ENCODE measurements at places on chromosomes 5 and 9. TPM values are rescaled to one million over a fixed set of nuclear protein-coding genes. Genes with fewer than 3 reads are reported as not detected.

Gene NAA35
- total RNA-seq: 20.9 TPM

GRCh38 chr9:134959126-134959970, 41.6 kb upstream of the FCN1 start:
- DNase-seq: no peak

DNA sequence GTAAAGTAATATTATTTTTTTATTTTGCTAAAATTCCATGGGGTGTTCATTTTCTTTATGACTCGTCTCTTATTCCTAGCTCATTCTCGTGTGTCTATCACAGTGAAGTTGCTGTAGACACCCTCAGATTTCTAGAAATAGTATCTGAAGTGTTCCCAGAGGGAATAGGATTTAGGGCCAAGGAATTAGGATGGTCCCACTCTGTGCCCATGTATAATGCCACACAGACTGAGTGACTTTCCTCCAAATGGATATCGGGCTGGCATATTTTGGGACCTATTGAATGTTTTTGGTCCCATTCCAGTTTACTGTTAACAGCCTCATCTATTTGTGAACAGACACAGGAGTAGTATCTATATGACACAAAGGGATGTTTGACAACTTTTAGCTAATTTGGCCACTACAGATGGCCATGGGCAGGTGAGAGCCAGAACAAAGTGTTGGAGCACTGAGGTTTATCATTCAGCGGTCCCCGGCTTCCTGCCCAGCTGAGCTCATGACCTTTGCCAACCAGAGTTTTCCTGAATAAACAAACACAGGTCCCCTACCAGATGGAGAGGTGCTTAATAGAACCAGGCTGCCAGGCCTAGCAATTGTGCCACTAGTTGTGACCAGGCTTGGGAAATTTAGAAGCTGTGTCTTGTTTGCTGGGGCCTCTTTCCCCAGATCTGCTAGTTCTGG, 46.9 kb downstream of the MAP1B start:
- DNase-seq: no peak

GRCh38 chr5:80985600-80986228, 25.6 kb downstream of the RASGRF2 start:
- no peak for DNase-seq

DNA sequence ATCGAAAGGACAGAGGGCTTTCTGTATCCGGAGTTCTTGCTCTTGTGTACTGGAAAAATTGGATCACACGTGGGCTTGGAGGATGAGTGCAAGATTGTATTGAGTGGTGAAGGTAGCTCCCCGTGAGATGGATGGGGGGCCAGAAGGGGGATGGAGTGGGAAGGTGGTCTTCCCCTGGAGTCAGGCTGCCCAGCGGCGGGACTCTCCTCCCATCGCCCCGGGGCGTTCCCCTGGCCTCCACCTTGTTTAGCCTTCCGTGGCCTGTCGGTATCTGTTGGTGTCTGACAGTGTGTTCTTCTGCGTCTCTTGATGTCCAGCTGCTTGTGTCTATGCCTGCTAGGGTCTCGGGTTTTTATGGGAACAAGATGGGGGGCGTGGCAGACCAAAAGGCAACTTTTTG, 54.6 kb upstream of the GABRA6 start:
- DNase-seq: no peak

GRCh38 chr9:135268981-135269380, 181.5 kb downstream of the OLFM1 start:
- DNase-seq: no peak

Gene SAXO1
- total RNA-seq: not detected

GRCh38 chr5:65142511-65143011, 339.2 kb downstream of the ADAMTS6 start:
- DNase-seq: peak; percentile 43

Gene RMRP
- 163,599 TPM for total RNA-seq

- DNase-seq: no peak
Measured at GRCh38 chr5:43893951-43894684, 291.1 kb downstream of the NNT start.

DNA sequence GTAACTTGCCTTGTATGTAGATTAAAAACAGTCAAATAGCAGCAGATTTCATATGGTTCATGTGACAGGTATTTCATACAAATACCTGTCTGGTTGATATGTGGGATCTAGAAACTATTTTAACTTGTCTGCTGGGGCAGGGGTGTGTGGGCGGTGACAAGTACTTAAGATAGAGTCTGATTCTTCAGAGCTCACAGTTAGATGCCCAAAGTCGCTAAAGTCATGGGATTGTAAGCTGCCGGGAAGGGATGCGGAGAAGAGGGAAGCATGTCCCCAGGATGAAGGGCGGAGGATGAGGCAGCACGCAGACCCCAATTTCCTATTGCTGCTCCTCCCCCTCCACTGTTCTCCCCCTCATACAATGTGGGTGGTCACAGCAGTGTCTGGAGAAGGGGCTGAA, 13.3 kb downstream of the ANXA6 start:
- no peak for DNase-seq

- DNase-seq: no peak
Measured at GRCh38 chr5:9499498-9499876, 46.4 kb downstream of the SEMA5A start.

Gene FAM81B
- total RNA-seq: not detected

Gene HTR4
- not detected for total RNA-seq

DNA sequence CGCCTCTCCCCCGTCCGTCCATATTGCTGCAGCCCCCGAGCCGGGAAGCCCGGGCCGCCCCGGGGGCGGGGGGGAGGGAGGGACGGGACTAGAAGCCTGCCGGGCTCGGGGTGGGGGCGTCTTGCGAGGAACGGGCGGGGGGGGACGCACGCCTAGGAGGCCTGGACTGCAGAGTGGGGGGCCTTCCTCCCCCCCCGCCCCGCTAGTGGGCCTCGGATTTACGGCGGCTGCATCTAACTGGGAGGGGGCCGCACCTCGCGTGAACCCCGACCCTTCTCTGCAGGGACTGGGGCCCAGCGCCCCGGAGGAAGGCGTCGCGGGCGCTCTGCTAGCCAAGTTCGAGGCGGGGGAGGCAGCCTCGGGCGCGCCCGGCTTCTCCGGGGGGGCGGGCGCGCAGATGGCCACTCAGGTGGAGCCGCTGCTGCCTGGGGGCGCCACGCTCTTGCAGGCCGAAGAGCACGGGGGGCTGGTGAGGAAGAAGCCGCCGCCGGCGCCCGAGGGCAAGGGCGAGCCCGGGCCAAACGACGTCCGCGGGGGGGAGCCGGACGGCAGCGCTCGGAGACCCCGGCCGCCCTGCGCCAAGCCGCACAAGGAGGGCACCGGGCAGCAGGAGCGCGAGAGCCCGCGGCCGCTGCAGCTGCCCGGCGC, at the start of gene LARP1:
TSS of gene LARP1 (plus strand) at position 17 of the 648 bp plus-strand sequence. CDS start at position 398, 381 bp downstream.
- peak; percentile 34 for DNase-seq

GRCh38 chr5:151739939-151740335, 18.5 kb downstream of the ATOX1 start:
- peak; percentile 93 for DNase-seq

Gene PCDHA13
- under 0.01 TPM for total RNA-seq
